ENCODE measurements at places on chromosomes 5 and 9.

DNA sequence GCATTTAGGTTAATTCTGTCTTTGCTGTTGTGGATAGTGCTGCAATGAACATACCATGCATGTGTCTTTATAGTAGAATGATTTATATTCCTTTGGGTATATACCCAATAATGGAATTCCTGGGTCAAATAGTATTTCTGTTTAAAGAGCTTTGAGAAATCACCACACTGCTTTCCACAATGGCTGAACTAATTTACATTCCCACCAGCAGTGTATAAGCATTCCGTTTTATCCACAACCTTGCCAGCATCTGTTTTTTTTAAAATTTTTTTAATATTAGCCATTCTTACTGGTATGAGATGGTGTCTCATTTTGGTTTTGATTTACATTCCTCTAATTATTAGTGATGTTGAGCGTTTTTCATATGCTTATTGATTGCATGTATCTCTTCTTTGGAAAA, 15.5 kb upstream of the TARS1 start:
- DNase-seq = no peak

DNA sequence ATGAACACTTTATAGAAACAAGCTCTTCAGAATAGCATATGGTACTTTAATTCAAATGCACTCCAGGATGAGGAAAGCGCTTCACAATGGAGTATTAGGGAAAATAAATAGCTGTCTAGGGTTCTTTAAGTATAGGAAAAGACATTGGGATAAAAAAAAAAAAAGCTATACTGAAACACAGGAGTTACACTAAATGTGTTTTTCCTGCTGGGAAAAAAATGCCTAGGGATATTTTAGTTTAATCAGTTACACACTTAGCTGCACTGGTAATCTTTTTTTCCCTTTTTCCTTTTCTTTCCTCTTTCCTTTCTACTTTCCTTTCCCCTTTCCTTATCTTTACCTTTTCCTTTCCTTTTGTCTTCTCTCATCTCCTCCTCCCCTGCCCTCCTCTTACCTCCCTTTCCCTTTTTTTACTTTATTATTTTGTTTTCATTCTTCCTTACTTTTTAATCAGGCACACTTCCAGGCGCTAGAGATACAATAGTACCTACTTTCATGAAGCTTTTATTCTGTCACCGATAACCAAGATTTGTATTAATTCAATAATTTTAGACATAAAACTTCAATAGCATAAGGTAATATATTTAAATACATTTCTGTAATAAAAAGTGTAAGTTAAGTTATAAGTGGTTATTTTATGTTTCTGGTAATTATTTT, 758.7 kb downstream of the CDH18 start:
- DNase-seq = no peak

DNA sequence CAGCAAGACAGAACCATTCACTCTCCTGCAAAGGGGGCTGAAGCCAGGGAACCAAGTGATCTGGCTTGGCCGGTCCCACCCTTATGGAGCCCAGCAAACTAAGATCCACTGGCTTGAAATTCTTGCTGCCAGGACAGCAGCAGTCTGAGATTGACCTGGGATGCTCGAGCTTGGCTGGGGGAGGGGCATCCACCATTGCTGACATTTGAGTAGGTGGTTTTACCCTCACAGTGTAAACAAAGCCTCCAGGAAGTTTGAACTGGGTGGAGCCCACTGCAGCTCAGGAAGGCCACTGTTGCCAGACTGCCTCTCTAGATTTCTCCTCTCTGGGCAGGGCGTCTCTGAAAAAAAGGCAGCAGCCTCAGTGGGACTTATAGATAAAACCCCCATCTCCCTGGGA, 60.5 kb downstream of the TNFSF8 start:
- no peak for DNase-seq

DNA sequence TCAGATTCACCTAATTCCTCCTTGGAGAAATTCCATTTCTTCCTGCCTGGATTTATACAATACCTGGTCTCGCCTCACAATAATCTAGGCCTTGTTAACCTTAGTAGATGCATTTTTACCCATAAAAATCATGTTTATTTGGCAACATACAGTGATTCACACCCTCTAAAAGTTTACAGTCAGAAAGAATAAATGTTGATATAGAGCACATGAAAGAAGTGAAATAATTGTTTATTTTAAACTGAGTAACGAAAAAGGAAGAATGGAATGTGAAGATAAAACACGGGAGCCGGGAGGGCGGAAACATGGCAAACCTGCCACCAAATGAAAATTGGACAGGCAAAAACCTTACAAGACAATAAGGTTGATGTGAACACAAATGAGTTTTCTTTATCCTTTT, 28.9 kb upstream of the KCNN2 start:
- no peak for DNase-seq

DNA sequence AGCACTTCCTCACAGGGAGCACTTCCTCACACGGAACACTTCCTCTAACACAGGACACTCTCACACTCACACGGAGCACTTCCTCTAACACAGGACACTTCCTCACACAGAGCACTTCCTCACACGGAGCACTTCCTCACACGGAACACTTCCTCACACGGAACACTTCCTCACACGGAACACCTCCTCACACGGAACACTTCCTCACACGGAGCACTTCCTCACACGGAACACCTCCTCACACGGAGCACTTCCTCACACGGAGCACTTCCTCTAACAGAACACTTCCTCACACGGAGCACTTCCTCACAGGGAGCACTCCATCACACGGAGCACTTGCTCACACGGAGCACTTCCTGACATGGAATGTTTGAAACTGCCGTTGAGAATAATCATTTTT, 13.4 kb downstream of the POMT1 start:
- no peak for DNase-seq

- no peak for DNase-seq
Observed at GRCh38 chr9:130290291-130291181, 25.0 kb downstream of the HMCN2 start.
